Cortex of kidney (tissue), 1 donor: ENCODE measurements at places on chromosomes 7 and 10.

DNA sequence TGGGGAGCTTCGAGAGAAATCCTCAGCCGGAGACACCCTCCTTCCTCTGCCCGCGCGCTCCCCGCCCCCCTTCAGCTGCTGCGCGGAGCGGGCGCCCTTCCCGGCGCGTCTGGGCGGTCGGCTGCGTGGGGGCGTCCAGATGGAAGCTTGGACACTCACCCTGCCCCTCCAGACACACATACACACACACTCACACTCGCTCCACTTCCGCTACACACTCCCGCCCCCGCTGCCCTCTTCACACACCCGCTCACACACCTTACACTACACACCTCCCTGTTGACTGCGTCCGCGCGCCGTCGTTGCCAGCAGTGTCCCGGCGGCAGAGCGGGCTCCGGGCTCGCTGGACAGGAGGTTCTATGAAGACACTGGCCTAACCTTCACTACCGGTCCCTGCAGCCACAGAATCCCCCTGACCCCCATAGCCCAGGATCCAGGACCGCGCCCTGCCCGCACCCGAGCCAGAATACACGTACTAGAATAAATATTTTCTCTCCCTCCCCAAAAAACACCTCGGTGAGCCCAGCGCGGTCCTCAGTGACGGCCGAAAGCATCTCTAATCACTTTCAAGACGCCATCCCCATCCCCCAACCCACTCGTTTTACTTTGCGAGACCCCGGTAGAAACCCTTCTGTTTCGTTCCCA lies 1.1 kb upstream of the EGR2 start:
- peak; percentile 23 for DNase-seq

DNA sequence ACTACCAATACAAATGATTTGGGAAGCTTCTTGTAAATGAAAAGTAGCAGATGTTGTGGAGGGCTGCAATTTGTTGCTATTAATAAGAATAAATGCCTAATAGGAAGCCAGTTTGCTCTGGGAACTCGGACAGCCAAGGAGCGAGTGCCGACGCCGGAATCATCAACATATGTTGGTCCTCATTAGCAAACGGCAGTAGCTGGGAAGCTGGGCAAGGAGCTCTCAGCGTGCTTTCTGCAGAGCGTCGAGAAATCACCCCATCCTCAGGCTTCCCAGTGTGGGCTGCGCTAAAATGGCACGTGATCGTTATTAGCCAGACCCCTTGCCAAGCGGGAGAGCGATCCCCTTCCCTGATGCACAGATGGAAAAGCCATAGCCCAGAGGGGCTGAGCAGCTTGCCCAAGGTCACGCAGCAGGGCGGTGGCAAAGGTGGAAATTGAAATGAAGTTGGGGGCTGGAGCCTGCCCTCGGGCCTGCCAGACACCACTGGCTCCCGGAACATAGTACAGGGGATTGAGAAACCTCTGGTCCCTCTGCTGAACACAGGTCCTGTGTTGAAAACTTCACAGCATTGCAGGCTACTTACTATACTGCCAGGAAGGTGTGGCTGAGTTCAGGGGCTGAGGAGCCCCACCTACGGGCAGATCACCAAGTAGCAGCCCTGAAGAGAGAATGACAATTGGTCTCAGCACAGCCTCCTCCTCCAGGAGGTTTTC lies 326.9 kb downstream of the PLXNA4 start:
- DNase-seq: no peak

DNA sequence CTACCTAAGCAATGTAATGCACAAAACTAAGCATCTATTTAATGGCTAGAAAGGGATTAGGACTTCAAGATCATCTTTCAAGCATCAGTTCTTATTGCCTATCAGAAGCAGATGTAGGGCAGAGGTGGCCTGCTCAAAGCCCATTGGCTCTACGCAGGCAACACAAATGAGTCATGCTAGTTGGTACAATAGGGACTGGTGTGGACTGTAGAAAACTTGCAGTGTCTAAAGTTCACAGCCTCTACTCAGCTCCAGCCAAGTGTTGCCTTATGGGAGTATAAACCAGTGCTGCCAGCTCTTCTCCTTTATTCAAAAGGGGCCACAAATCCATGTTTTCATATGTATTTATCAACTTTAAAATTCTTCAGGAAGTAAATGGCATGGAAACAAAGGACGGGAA lies 31.7 kb downstream of the ASAH2 start:
- no peak for DNase-seq

DNA sequence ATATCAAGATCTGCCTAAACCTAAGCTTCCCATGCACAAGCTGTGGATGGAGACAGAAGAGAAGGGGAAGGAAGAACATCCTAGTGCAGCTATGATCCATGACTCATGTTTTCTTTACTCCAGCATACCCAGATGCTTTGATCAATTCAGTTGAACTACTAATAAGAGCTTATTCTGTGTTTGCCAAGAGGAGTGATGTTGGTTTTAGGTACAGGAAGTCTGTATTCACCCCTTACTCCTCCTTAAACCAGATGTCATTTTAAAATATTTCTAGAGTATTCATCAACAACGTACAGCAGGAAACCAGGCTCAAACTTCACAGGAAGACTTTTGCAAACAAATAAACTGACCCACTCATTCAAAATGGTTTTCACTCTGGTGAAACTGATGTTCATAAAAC lies 29.2 kb downstream of the PANK1 start:
- no peak for DNase-seq

DNA sequence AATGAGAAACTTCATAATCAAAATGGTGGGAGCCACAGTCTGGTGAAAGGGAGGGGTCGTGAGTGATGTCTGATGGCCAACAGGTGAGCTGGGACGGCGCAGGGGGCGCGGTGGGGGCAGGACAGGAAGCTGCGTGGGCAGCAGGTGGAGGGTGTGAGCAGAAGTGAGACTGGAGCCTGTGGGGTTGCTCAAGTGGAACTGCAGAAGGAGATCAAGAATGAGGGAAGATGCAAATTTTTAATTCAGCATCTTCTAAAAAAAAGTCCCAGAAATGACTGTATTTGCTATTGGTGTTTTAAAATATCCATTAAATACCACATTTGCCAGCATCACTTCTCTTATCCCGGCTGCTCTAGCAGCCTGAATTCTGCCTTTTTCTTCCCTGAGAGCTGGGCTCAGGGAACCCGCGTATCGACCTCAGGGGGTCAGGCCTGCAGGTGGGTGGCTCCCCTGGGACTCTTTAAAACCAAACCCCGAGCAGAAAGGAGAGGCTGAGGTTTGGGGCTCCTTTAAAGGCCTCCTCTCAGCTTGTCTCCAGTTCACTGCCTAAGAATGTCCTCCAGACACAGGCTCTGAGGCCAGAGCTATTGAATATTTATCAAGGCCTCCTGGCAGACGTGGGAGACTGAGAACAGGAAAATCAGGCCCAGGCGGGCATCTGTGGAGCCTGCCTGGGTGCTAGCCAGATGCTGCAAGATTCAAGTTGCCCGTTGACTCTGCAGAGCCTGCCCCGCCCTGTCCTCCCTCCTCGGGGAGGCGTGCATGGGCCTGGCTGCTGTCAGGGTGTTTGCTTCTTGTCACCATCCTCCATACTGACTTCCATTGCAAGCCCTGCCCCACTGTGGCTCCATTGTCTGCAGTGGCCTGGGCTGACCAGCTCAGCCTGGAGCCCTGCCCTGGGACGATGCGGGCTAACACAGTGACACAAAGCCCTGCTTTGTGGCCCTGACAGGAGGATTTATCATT lies 53.9 kb downstream of the SYPL1 start:
- no peak for DNase-seq

GRCh38 chr10:101130984-101131961 lies at the start of gene TLX1:
TLX1 (plus strand) TSS chr10:101131300; CDS start chr10:101131542, 242 bp downstream.
- no peak for DNase-seq

DNA sequence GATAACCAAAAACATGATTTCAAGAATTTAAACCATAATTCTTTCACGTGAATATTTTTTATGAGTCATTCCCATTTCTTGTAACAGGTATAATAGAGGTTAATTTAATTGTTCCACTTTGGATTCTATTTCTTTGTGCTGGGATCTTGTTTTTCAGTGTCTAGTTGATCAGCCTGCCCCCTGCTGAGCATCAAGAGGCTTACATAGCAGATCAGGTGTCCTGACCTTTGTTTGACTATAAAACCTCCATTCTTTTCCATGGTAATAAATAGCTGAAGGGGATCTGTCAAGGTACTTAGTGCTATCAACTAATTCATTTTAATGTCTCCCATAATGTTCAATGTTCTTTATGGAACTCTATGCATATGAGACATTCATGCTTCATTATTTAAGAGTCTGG lies 4.9 kb downstream of the COL17A1 start:
- no peak for DNase-seq

GRCh38 chr7:74010407-74010806 lies 17.6 kb upstream of the ELN start:
- no peak for DNase-seq

DNA sequence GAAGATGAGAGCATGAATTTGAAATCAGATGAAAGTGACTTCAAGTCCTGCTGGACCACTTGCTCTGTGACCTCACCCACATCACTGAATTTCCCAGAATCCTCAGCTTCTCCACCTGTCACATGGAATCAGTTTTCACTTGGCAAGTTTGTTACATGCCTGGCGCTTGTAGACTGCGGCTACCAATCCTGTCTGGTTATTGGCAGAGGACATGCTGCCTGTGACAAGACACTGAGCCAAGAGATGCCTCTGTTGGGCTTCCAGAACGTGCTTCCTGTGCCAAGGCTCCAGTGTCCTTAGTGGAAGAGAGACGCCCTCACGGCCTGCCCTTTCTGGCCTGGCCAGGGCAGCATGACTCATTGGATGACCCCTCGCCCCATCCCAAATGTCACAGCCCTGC lies 4.4 kb upstream of the MYL10 start:
- no peak for DNase-seq

DNA sequence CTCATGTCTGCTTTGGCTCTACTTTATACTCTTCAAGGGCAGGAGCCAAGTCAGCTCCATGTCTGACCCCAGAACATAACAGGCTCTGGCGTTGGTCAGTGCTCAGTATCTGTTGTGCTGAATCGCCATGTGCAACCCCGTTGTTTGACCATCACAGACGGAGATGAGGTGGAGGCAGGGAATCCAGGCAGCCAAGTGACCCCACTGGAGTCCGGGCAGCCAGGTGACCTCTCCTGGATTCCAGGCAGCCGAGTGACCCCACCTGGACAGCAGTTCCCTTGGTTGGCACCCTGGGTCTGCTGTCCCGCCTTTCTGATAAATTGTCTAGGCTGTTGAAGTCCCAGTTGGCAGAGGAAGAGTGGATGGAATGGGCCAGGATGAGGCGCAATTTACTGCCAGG lies 232.2 kb downstream of the TCERG1L start:
- DNase-seq: no peak

DNA sequence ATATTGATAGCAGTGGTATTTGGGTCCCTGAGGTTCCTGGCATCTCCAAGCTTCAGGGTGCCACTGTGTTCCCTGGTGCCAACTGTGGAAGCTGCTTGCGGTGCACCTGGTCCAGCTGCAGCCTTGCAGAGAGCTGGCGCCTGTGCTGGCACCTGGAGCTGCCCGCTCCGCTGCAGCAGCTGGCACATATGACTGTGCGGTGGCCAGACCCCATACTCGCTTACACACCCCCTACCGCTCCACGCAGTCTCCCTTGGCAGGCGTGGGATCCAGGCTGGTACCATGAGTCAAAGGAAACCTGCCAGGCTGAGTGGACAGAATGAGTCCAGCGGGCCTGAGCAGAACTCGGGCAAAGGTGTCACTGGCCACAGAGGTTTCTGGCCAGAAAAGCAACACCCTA lies 89.9 kb upstream of the JAZF1 start:
- DNase-seq: no peak

GRCh38 chr7:127962589-127963361 lies 68.5 kb downstream of the LRRC4 start:
- no peak for DNase-seq

DNA sequence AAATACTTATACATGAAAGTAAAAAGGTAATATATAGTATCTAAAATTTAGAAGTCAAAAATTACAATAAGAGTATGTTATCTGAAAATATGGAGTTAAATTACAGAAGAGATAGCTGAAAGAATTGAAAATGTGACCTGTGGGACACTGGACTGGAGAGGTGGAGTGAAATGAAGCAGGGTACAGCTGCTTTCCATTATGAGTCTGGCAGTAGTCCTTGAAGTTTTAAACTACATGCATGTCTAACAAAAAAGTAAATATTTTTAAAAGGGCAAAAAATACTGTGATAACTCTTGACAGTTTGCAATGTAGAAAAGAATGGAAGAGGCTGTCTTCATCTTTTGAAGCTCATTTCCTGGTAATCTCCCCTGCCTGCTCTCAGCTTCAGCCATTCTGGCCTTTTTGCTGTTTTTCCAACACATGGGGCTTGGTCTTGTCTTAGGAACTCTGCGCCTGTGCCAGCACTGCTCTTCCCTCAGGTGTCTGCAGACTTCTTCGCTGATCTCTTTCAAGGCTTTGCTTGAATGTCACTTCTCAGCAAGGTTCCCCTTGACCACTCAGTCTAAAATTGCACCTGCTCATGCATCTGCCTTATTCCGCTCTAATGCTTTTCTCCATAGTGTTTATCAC lies 36.9 kb downstream of the PTPRZ1 start:
- no peak for DNase-seq

GRCh38 chr10:21518149-21518640 lies 7.3 kb downstream of the SKIDA1 start:
- DNase-seq: no peak

DNA sequence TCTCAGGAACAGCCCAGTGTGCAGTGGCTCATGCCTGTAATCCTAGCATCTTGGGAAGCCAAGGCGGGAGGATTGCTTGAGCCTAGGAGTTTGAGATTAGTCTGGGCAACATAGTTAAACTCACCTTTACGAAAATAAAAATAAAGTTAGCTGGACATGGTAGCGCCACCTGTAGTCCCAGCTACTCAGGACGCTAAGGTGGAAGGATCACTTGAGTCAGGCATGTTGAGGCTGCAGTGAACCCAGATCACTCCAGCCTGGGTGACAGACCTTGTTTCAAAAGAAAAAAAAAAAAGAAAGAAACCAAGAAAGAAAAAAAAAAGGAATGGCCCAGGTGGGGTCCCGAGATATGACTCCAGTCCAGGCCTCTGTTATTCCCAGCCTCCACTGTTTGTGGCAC lies 96.6 kb downstream of the SLC25A13 start:
- DNase-seq: no peak

DNA sequence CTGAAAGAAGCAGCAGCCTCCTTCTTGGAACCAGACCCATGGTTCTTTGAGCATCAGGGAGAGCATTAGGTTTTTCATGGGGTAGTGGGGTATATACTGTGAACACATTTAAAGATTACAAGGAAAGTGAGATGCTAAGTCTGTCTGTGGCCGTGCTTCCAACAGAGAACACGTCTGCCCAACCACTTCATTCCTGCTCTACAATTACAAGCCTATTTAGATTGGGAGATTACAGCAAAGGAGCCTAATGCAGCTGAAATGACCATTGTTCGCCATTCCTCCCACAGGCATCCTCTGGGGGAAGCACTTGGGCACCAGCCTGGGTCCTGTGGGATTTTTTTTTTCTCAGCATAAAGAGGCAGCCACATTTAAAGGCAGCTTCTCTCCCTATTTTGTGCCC lies 536.4 kb downstream of the XPNPEP1 start:
- DNase-seq: no peak
